Endothelial cell of umbilical vein (primary cell): ENCODE measurements at places on chromosomes 1 and 21. TPM values are rescaled to one million over a fixed set of nuclear protein-coding genes. Genes with fewer than 3 reads are reported as not detected.

The MRPL9 gene
- 96.9 and 112 TPM in 2 replicates for total RNA-seq

The CHI3L2 gene
- total RNA-seq: not detected in 2 replicates

The AMY2B gene
- total RNA-seq: 1.2 and 1.8 TPM in 2 replicates

The CD247 gene
- total RNA-seq: not detected in 2 replicates

The MRPS15 gene
- 105 and 106 TPM in 2 replicates for total RNA-seq

The CD1B gene
- total RNA-seq: not detected in 2 replicates

DNA sequence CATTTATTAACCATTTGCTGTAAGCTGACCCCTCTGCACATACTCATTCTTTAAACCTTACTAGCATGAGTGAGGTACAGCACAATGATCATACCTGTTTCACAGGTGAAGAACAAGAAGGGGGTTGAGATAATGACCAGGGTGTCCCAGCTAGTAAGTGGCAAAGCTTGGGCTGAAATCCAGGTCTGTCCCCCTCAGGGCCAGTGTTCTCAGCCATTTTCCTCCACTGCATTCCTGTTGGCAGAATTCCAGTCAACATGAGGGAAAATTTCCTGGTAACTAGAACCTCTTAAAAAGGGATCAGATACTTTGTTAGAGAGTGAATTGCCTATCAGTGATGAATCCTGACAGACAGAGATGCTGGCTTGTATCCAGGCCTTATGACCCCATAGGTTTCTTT is 48.1 kb downstream of the SPATA46 start:
- peak; percentile 34 for DNase-seq

DNA sequence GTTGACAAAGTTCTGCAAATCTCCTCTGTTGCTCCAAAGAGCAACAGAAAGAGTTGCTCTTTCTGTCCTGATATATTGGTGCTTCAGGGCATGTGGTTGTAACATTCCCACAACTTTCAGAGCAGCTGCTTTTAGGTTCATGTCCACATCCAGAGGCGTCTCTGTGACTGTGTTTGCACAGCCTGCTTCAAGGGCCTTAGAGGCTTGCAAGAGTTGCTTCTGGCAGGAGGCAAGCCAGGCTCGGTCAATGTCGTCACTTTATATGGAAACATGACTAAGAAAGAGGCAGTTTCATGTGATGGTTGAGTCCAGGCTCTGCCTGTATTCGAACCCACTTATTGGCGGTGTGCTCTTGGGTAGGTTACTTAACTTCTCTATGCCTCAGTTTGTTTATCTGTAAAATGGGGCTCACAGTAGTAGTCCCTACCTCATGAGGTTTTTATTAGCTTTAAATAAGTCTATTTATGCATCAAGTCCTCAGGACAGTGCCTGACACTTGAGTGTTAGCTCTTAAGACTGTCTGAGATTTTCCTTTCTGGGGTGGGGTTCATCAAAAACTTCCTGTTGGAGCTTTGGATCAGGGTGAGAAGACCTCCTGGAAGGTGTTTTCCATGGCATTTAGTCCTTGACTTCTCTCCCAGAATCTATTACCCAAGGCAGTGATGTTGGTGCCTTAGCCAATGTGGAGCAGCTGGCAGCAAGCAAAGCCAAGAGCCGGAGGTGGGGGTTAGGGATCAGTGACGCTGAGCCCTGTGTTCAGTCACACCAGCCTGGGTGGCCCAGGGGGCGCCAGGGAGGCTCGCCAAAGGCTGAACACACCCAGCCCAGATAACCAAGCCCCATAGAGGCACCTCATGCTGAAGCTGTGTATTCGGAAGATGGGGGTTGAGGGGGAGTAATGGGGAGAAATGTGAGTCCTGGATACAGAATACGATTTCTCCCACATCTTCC is 18.9 kb downstream of the LHX4 start:
- no peak for DNase-seq

DNA sequence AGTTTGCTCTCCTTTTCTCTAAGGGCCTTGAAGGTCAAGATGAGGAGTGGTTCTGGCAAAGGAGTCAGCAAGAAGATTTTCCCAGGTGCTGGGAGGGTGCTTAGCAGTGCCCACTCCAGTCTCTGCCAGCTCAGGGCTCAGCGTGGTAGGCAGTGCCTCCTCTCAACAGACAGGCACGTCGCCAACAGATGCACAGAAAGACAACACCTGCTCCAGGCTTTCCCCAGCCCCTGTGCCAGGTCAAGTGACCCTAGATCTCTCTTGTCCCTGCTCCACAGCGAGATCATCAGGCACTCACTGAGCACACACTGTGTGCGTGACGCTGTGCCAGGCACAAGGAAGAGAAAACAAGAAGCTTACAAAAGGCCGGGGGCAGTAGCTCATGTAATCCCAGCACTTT is 86.0 kb downstream of the CASZ1 start:
- no peak for DNase-seq

DNA sequence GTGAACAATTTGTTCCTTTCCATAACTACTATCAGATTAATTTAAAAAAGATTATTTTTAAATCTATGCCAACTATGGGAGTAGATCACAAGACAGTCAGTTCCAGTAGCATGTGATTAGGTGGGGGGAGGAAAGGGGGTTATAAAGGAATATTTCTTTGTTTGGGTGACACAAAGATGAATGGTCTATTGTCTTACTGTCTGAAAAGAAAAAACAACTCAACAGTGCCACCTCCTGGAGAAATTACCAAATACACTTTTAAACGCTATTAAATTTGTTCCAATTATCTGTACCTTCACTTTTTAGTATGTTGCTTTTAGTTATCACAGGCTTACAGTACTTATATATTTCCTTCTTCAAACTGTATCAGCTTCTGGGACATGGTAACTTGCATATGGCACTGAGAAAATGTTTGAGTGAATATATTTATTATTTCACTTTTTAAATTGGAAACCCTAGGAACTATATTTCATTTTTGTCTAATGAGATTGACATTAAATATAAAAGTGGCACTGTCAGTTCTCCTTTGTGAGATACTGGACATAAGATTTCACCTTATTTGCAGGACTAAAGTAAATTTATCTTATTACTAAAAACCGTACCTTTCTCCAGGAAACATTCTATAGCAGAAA is 1.7 kb upstream of the SORT1 start:
- peak; percentile 83 for DNase-seq

- no peak for DNase-seq
Observed at GRCh38 chr21:22399681-22400514, 1401.7 kb downstream of the NCAM2 start.

DNA sequence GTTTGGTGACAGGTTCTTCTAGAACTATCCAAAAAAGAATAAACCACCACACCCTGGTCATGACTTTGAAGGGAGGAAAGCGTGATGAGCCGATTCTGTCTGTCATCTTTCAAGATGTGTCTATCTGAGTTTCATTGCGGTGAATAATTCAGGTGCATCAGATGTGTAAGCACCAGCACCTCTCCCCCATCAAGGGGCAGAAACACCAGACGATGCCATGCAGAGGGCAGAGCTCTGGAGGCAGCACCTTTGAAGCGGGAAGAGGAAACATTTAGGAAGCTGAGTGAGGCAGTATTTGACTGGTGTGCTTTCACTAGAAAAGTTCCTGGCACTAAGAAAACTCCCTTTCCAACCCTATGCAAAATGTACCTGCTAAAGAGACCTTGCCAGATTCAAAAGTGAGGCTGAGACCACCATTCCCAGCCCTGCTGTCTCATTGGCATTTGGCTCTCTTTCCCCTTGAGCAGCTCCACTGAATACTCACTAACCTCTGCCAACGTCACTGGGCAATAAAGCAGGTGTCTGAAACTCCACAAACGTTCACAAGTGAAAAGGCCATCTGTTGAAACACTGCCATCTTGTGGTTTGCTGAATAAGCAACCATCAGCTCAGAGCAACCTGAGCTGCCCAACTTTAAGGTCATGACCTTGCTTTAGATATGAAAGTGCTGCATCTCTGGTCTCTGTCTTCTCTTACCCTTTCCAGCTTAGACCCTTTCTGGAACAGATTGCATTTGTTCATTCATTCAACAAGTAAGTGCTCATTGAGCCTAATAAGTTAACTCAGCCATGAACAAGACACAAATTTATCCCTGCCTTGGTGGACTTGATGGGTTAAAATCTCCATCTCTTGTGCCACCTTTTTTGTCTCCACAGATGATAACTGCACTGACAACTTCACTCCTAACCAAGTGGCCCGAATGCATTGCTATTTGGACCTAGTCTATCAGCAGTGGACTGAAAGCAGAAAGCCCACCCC is 228.6 kb downstream of the PAPPA2 start:
- DNase-seq: peak; percentile 3

DNA sequence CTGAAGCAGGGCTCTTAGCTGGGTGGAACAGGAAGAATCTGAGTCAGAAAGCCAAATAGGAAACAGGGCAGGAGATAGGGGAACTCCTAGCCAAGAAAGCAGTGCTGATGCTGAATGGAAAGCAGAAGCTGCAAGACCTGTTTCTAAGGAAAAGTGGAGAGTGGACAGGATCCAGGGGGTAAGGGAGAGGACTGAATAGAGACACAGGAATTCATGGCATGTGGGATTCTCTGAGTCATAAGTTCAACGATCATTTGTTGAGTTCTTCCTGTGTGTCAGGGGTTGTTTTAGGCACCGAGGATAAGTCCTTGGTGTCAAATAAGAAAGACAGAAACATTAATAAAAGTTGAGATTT is 153.8 kb upstream of the FGGY start:
- DNase-seq: peak; percentile 91

GRCh38 chr1:53115403-53116306 is 26.8 kb downstream of the SLC1A7 start:
- no peak for DNase-seq

DNA sequence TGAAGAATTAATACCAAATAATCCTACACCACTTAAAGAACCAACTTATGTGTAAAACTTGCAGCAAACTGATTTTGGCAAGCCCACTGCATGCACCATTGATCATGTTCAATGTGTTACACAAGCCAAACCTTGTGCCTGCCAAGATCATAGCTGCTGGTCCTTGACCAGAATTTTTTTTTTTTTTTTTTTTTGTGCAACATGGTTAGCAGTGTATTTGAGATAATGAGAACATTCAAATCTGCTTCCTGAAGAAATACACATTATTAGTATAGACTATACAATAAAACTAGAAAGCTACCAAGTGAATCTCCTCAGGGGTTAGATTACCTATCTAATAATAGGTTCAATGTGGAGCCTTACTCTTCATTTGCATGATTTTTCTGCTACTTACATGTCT is 421.0 kb downstream of the MRPL39 start:
- DNase-seq: no peak

DNA sequence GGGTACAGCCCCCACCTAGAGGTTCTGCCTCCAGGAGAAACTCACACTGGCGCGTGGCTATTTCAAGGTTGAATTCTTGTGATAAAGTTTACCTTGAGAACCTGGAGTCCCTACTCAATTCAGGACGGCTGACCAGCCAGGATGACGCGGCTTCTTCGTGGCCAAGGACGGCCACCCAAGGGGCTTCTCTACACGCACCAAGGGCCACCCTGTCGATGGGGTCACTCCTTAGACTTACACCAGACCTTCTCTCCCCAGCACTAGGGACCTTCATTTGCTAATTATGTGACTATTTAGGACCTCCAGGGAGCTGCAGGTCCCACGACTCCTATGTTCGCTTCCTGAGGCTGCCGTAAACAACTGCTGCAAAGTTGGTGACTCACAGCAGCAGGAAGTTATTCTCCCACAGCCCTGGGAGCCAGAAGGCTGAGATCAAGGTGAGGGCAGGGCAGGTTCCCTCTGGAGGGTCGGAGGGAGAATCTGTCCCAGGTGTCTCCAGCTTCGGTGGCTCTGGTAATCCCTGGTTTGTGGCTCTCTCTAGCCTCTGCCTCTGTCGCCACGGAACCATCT is 135.9 kb downstream of the NPHP4 start:
- DNase-seq: peak; percentile 52

DNA sequence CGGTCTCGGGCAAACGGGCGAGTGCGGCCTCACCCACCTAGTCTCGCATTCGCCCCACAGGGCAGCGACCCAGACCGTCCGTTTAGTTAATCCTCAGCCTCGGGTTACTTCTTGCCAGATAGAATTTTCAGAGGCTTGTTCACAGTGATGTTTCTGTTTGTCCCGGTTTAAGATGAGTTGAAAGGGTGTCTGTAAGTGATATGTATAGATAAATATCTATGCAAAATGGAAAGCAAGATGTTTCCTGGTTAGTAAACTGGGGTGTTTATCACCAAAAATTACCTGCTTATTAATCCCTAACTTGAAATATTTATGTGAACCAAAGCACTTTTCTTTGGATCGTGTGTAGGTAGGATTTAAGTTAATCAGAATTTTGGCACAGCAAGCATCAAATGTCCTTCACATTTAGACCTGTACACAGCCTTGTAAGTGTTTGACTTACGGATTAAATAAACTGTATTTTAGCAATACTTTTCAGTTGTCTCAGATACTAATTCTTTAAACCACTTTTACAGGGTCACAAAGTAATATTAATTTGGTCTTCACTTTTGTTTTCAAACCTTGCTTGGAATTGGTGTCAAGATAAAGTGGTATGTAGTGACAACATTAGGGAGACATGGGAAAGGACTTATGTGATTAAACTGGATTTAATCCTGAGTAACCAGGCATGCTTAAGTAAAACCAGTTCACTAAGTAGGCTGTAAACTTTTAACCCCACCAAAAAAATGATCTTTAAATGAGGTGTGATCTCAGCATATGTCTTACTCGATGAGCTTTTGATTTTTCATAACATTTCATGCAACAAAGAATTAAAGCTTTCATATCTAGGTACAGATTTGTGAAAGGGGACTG is 914 bp downstream of the ZNF326 start:
- DNase-seq: peak; percentile 71
